ENCODE measurements at places on chromosomes 12 and 14.

DNA sequence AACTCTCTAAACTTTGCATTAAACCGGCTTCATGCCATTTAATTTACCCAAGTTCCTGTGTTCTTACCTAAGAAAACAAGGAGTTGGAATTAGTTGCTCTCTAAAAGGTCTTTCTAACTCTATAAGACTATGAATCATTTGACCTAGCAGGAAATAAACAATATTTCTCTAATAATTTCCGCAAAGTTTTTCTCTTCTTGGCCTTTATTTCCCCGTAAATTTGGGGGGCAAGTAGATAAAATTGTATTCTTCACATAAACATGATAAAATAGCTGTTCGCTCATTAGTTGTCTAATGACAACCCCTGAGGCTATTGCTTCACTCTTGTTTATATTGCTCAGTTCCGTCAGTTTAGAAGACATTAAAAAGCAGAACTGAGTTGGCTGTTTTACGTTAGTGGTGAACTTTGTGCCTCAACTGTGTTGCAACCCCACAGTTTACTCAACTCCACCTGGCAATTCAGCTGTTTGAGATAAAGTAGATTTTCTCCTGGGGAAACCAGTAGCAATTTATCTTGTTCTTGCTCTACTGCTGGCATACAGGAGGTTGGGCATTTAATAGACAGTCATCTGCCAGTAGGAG lies 74.7 kb downstream of the BTG1 start:
- DNase-seq = no peak

DNA sequence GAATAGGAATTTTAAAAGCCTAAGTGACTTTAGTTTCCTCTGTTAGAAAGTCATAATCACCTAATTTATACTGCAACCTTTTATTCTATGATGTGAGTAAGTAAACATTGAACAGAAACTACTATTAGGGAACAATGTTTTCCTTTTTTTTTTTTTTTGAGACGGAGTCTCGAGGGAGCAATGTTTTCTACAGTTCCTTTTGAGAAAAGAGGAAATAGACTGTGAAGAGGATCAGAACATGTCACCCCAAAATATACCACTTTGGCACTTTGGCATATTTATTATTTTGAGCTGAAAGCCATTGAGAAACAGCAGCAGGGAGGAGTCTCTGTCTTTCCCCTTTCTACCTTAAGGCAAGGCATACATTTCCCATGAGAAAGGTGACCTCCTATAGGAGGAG lies 162.7 kb upstream of the CNOT2 start:
- DNase-seq = no peak

GRCh38 chr14:63604626-63605025 lies 37.0 kb downstream of the WDR89 start:
- DNase-seq = no peak

- no peak for DNase-seq
Measured at GRCh38 chr12:97716356-97716755, 253.8 kb downstream of the RMST start.

DNA sequence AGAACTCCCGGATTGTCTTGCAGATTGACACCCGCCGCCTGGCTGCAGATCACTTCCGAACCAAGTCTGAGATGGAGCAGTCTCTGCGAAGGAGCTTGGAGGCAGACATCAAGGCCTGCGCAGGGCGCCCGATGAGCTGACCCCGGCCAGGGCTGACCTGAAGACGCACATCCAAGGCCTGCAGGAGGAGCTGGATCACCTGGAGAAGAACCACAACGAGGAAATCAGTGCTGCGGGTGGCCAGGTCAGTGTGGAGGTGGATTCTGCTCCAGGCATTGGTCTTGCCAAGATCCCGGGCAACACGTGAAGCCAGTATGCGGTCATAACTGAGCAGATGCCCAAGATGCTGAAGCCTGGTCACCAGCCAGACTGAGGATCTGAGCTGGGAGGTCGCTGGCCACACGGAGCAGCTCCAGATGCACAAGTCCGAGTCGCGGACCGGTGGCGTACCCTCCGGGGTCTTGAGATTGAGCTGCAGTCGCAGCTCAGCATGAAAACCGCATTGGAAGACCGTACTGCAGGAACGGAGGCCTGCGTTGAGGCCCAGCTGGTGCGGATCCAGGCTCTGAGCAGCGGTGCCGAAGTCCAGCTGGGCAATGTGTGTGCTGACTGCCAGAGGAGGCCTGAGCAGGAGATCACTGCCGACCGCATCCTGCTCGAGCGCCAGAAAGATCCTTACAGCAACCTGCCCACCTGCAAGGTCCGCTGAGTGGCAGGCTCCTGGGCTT lies 12.4 kb upstream of the A2M start:
- no peak for DNase-seq

DNA sequence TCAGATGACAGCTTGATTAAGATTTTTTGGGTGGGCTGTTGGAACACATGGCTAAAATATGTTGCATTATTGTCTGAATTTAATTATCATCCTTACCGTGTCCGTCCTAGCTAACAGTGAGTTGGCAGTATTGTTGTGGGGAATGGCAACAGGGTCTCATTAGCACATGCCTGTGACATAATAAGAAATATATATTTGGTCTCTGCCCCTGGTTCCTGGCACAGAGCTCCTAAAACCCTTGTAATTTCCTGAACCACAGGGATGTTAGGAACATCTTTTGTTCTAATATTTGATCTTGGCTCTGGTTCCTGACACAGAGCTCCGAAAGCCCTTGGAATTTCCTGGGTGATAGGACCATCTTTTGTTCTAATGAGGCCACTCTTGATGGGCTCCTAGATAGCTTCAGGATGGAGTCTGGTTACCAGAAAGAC lies 76.0 kb downstream of the SYNE2 start:
- DNase-seq = no peak

GRCh38 chr12:46938071-46938678 lies 112.4 kb upstream of the SLC38A4 start:
- no peak for DNase-seq

DNA sequence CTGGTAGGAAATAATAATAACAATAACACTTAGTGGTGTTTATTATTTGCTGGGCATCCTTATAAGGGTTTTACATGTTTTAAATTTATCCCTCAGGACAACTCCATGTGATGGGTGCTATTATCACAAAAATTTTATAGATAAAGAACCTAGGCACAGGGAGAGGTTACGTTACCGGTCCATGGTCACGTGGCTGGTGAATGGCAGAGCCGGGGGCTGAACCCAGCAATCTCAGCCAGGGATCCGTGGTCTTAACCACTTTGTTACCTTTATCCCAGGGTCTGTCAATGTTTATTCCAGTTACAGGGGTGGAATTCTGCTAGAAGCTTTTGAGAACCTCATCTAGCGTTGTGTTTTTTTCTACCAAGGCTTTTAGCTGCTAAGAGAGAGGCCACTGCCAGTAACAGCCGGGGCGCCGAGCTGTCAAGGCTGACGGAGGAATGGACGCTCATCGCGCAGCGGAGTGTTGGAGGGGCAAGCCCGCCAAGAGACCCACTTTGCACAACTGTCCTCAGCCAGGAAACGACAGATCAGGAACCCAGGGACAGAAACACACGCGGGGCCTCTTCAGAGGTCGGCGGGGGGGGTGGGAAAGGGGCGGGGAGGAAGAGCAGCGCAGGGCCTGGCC lies 418 bp downstream of the AMN1 start:
- no peak for DNase-seq

GRCh38 chr12:101172316-101172715 lies 37.7 kb downstream of the SLC5A8 start:
- DNase-seq = no peak

GRCh38 chr12:15910864-15911721 lies at the start of gene DERA:
Gene DERA (plus strand): TSS chr12:15911332. CDS start chr12:15911384, 52 bp downstream.
- DNase-seq = peak; percentile 60

DNA sequence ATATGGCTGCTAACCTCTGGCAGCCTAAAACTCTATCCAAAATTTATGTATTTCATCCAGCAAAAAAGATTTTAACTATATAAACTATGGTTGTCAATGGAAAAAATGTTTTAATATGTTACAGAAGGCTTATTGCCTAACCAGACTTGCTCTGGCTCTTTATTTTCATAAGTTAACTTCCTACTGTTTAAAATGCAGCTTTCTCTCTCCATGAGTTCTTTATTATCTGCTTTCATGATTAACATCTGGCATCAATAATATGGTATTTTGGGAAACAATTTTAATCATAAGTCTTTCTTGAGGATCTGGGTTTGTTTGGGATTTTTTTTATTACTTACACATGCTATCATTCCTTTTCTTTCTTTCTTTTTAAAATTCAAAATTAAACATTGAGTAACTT lies 20.5 kb downstream of the KERA start:
- DNase-seq = no peak

- no peak for DNase-seq
Measured at GRCh38 chr14:95137804-95138167, 19.5 kb downstream of the DICER1 start.

DNA sequence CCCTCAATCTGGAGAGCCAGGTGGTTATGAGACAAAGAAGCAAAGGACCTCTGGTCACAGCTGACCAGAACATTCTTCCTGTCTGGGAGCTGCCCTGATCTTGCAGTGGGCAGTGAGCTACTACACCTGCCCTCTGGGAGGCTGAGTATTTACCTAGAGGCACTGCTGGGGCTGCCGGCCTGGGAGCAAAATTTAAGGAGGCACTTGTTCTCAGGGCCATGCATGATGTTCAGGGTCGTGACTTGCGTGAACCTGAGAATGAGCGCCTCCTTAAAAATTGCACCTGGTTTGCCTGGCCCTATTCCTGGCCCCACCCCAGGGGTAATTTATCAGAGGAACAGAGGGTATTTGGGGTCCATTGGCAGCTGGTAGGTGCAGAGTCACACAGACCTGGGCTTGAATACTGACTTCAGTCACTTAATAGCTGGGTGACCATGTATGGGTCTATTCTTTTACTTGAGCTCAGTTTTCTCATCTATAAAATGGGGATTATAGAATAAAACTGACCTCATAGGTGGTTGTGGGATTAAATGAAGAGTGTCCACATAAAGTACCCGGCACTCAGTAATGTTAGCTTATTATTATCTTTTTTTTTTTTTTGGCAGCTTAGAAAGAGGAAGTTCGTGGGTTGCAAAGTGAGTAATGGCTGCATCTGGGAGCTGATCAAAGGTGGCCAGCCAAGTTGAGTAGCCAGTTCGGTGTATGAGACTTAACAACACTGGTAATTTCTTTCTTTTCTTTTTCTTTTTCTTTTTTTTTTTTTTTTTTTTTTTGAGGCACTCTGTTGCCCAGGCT lies 107.4 kb upstream of the MED13L start:
- DNase-seq = no peak

- no peak for DNase-seq
Measured at GRCh38 chr12:47078733-47079467, 521 bp upstream of the PCED1B start.

DNA sequence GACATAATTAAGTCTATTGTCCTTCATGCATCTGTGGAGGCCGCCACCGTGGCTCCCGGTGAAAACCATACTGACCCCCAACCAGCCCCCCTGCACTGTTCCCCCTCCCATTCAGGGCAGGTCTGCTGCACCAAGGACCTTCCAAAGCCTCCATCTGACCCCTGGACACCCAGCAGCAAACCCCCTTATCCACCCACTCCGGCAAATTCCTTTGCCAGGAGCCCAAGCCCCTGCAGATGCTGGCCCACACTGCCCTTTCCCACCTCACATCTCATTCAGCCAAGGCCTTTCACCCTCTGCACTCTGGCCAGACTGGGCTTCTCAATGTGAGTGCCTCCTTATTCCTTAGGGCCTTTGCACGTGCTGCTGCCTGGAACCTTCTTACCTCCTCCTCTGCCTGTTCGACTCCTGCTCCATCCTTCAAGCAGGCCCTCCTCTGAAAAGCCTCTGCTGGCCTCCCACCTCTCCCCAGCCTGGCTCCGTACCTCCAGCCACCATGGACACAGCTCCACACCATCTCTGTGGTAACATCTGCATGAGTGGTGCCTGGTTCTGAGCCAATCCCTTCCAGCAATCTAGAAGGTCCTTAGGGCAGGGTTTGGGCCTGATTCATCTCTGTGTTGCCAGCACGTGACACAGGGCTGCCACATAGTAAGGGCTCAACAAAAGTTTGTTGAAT lies 230.7 kb downstream of the BCL11B start:
- no peak for DNase-seq

DNA sequence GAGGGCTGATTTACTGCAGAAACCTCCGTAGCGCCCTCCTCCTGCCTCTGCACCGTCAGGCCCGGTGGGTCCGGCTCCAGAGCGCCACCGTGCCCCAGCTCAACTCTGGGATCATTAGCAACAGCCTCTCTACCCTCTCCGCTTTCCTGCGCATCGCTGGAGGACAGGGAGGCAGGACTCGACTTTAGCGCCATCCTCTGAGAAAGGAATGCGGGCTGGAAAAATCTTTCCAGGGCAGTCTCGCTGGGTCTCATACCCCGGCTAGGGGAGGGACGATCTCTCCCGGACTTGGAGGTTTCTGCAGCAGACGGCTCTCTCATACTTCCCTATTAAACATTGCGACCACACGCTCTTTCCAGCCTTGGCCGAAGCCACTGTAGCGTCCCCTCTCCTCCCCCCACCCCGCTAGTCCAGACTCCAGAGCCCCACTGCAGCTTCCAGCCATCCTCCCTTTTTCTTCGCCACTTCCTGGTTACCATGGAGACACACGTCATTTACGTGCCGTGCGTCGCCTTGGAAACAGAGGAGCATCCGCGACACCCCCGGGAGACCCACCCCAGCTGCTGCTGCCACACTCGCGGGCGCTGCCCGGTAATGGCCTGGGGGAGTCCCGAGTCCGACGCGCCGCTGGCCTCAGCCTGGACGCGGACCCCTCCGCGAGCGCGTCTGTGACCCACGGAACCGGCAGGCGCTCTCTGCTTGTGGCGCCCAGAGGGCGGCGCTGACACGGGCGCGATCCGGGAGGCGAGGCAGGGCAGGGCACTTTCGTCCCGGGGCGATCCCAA lies at the start of gene CCDC184:
Gene CCDC184 (plus strand): TSS at position 554 of the 785 bp plus-strand sequence. CDS start 479 bp downstream, outside the sequence.
- peak; percentile 52 for DNase-seq

GRCh38 chr12:852864-853263 lies 96.6 kb downstream of the RAD52 start:
- no peak for DNase-seq

- no peak for DNase-seq
Measured at GRCh38 chr12:118520214-118521035, 144.1 kb downstream of the SUDS3 start.

GRCh38 chr14:103404032-103404918 lies 19.1 kb downstream of the MARK3 start:
- DNase-seq = no peak

DNA sequence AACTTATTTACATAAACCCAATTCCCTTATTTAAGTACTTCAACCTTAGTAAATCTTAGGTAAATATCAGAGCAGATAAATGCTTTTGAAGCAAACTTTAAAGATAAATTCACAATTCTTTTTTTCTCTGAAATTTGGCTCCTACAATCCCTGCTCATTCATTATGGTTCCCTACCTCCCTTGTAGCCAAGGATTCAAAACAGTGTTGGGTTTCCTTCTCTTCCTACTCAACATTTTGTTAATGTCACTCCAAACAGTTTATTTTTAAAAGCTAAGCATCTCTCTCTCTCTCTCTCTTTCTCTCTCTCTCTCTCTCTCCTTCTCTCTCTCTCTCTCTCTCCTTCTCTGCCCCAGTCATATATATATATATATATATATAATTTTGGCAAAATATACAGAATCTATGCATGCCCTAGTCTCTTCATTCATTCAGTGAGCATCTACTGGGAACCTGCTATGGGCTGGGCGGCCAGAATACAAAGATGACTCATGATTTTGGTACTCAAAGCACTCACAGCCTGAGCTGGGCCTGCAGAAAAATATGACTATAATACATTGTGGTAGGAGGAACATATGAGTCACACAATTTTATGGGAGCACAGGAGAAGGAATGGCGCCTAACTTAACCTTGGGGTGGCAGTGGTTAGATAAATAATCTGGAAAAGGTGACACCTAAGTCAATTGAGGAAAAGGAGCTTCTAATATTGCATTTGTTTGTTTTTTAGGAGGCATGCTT lies 123.7 kb upstream of the DHRS4 start:
- DNase-seq = peak; percentile 90

GRCh38 chr14:58663494-58664111 lies 25.8 kb downstream of the DACT1 start:
- no peak for DNase-seq

- DNase-seq = no peak
Measured at GRCh38 chr12:84599539-84599938, 313.1 kb downstream of the SLC6A15 start.
